H1 (cell line): ENCODE measurements at places on chromosomes 11 and 22. TPM values are rescaled to one million over a fixed set of nuclear protein-coding genes. Genes with fewer than 3 reads are reported as not detected.

C11orf65 gene
- total RNA-seq: 0.22 and 0.52 TPM in 2 replicates

DNA sequence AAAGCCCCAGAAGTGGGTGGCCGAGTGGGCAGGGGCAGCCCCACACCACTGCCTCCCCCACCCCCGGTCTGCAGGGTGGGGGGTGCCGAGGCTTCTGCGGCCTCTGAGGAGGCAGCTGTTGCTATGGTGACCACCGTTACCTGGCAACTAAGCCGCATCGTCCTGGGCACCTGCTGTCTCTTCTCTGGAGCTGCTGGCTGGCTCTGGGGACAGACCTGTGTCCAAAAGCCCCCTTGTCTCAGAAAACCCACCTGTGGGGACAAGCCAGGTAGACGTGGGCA is 79.9 kb upstream of the PRR5 start:
- no peaks in the 10 kb centered on the region for H3K36me3 ChIP-seq
- H3K27ac ChIP-seq: no peak overlapping the region
- no peak for DNase-seq
- H3K4me1 ChIP-seq: peaks cover 5% of the 10 kb centered on the region
- H3K4me3 ChIP-seq: no peak overlapping the region
- peaks cover 29% of the 10 kb centered on the region for H3K27me3 ChIP-seq

MUC5AC gene
- total RNA-seq: not detected in 2 replicates

GRCh38 chr11:75582895-75583717 is 21.1 kb downstream of the SERPINH1 start:
- peaks cover 11% of the 10 kb centered on the region for H3K4me1 ChIP-seq
- DNase-seq: peak; percentile 88

- DNase-seq: no peak
- H3K27ac ChIP-seq: no peak overlapping the region
- no peaks in the 10 kb centered on the region for H3K27me3 ChIP-seq
- H3K4me1 ChIP-seq: peaks cover 12% of the 10 kb centered on the region; the same call in 1 of the 2 replicates
These were observed 133.0 kb downstream of the NAV2 start for GRCh38 chr11:19845626-19846025.

DNA sequence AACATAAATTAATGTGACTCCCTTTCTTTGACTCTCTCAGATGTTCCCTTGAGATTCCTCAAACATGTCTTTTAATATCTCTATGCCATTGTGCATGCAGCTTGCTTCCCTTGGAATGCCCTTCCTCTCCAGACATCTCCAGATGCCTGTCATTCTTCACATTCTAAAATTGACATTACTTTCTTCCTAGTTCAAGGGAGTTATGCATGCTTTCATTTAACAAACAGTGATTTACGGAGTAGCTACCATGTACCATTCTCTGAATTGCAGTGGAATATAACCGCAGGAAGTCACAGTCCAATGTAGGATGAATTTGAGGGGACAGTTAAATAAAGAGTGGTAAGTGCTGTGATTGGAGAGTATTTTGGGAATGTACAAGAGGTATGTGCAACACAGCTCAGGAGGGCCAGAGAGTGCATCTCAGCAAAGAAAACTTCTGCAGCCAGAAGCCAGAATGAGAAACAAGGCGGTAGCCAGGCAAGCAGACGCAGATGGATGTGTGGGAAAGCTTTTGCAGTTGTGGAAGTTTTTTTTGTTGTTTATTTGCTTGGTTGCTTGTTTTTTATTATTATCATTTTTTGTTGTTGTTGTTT is 18.7 kb downstream of the MMP10 start:
- no peaks in the 10 kb centered on the region for H3K27me3 ChIP-seq
- no peak overlapping the region for H3K27ac ChIP-seq
- no peaks in the 10 kb centered on the region for H3K36me3 ChIP-seq

AMOTL1 gene
- 27.6 and 31.6 TPM in 2 replicates for total RNA-seq

- H3K27me3 ChIP-seq: no peaks in the 10 kb centered on the region
- no peaks in the 10 kb centered on the region; the same call in 1 of the 2 replicates for H3K4me1 ChIP-seq
- peaks cover 47% of the 10 kb centered on the region for H3K36me3 ChIP-seq
- peak overlapping the region; percentile 82 for H3K27ac ChIP-seq
- peak overlapping the region; percentile 98 for H3K4me3 ChIP-seq
These were observed 1.1 kb downstream of the HYOU1 start for GRCh38 chr11:119055901-119056300.

GRCh38 chr22:39839204-39839603 is 54.4 kb downstream of the ENTHD1 start:
- H3K4me1 ChIP-seq: no peaks in the 10 kb centered on the region
- H3K27me3 ChIP-seq: no peaks in the 10 kb centered on the region
- no peak overlapping the region for H3K27ac ChIP-seq
- H3K4me3 ChIP-seq: no peak overlapping the region
- no peak for DNase-seq
- no peaks in the 10 kb centered on the region for H3K36me3 ChIP-seq

- H3K27me3 ChIP-seq: no peaks in the 10 kb centered on the region
- H3K4me3 ChIP-seq: no peak overlapping the region
- H3K27ac ChIP-seq: no peak overlapping the region
- H3K36me3 ChIP-seq: no peaks in the 10 kb centered on the region
- no peaks in the 10 kb centered on the region for H3K4me1 ChIP-seq
- no peak for DNase-seq
These were observed 766.1 kb upstream of the ANO3 start for GRCh38 chr11:25565846-25566245.

DNA sequence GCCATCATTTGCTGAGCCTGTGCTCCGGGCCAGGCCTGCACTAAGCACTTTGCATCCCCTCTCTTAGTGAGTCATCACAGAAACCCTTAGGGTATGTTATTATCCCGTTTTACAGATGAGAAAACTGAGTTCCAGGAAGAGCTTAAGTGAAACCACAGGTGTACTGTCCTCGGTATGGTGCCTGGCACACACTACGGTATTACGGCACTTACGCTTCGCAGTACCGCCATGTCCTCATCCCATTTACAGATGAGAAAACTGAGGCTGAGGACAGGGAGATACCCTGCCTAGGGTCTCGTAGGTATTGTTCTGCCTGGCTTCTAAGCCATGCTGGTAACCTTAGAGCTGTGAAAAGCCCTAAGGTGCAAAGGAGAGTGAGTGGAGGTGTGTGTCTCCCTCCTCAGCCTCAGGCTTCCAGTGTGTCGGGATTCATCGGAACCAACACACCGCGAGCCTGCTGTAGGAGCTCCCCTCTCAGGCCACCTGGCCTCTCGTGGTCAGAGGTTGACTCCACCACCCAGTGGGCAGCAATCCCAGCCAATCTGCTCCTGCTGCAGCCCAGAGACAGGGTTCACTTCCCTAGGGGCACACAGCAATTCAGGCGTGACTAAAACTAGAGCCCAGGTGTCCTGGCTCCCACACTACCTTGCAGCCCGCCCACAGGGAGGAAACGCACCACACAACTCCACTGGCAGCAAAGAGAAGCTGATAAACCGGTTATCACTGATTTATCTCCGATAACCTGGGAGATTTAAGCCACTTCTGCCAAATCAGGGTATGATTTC is 39.6 kb upstream of the HMOX1 start:
- H3K27me3 ChIP-seq: no peaks in the 10 kb centered on the region
- H3K4me1 ChIP-seq: no peaks in the 10 kb centered on the region
- no peak overlapping the region for H3K4me3 ChIP-seq

DNA sequence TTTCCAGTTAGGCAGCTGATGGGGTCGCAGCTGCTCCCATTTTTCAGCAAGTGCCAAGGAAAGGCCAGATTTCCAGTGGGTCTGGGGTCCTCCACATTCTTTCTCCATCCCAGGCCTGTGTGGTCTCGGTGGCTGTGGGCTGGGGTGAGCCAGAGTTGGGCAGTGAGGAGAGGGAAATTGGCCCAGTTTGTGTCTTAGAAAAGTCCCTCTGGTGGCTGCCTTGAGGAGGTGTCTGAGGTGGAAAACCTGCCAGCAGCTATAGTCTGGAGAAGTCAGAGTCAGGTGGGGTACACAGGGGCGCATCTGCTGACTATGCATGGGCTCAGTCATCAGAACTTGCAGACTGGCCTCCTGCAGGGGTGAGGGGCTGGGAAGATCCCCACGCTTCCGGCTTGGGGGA is 30.5 kb downstream of the MRGPRD start:
- no peaks in the 10 kb centered on the region for H3K27me3 ChIP-seq
- H3K36me3 ChIP-seq: no peaks in the 10 kb centered on the region

- H3K27ac ChIP-seq: no peak overlapping the region
- no peaks in the 10 kb centered on the region for H3K27me3 ChIP-seq
- H3K4me3 ChIP-seq: peak overlapping the region; percentile 81
- H3K36me3 ChIP-seq: no peaks in the 10 kb centered on the region
- DNase-seq: no peak
- peaks cover 7% of the 10 kb centered on the region; the same call in 1 of the 2 replicates for H3K4me1 ChIP-seq
These were observed 758 bp downstream of the PDXP start for GRCh38 chr22:37659066-37659896.

- no peaks in the 10 kb centered on the region for H3K36me3 ChIP-seq
- no peak for DNase-seq
- H3K27me3 ChIP-seq: no peaks in the 10 kb centered on the region
- H3K4me1 ChIP-seq: no peaks in the 10 kb centered on the region
These were observed 104.4 kb upstream of the PLET1 start for GRCh38 chr11:112364962-112365481.
